ENCODE measurements at places on chromosomes 2 and 18.

DNA sequence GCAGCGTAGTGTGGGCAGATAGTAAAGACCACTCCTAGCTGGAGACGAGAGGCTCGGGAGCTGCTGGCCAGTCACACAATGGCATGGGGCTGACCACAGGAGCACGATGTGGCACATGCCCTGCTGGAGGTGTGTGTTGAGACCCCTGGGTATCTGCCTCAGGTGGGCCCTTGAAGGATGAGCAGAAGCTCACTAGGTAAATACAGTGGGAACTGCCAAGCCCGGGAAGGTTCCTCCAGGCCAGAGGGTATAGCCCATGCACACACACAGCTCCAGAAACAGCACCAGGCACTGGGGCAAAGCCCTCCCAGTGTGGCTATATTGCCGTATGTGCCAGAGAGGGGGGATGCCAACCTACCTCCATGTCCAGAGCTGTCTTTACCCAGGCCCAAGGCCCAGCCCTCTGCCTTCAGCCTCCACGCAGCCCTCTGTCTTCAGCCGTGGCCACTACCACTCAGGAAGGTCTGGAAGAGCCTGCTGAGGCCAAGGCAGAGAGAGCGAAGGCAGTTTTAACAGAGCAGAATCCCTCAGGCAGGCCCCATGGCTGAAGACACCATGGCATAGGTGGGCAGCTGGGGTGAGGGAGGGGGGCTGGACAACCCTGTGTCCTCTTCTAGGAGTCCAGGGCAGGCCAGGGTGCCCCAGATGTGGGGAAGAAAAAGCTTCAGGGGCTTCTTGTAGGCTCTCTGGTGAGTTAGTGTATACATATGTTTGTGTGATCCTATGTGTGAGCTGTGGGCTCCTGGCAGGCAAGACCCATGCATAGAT is 7.0 kb upstream of the ARID5A start:
- DNase-seq, result no peak

GRCh38 chr2:65835975-65836549 is 403.7 kb upstream of the SPRED2 start:
- DNase-seq, result no peak

- DNase-seq, result no peak
Observed at GRCh38 chr2:206211657-206212255, 52.1 kb downstream of the EEF1B2 start.

- DNase-seq, result no peak
Observed at GRCh38 chr2:161434118-161434517, 18.0 kb downstream of the TBR1 start.

GRCh38 chr18:76259711-76260110 is 235.3 kb downstream of the ZNF516 start:
- DNase-seq, result no peak

- no peak for DNase-seq
Observed at GRCh38 chr18:10381951-10382350, 72.5 kb upstream of the APCDD1 start.

DNA sequence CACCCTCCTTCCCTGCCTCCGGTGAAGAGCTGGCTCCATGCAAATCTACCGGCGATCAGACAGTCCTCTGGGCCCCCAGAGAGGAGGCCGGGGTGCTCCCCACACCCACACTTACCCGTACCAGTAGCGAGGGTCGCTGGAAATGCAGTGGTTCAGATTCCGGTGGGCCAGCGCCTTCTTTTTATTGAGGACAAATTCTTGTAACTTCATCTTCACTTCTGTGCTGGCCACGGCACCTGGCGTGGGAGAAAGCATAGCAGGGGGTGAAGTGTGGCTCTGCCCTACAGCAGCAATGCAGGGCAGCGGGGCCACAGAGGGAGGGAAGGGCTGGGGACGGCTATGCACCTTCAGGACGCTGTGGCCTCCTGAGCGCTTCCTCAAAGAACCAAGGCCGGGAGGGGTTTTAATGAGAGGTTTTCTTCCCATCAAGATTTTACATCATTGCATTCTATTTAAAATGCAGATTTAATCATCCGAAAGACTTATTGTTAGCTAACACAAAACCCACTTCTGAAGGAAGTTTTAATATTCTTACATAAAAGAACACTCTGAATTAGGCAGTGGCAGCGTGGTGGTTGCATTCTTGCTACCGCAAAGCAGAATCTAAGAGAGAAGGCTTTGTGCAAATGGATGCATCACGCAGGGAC is 237.0 kb downstream of the HDAC4 start:
- peak; percentile 4 for DNase-seq

- DNase-seq, result no peak
Observed at GRCh38 chr2:130252880-130253645, 54.8 kb upstream of the TUBA3E start.

DNA sequence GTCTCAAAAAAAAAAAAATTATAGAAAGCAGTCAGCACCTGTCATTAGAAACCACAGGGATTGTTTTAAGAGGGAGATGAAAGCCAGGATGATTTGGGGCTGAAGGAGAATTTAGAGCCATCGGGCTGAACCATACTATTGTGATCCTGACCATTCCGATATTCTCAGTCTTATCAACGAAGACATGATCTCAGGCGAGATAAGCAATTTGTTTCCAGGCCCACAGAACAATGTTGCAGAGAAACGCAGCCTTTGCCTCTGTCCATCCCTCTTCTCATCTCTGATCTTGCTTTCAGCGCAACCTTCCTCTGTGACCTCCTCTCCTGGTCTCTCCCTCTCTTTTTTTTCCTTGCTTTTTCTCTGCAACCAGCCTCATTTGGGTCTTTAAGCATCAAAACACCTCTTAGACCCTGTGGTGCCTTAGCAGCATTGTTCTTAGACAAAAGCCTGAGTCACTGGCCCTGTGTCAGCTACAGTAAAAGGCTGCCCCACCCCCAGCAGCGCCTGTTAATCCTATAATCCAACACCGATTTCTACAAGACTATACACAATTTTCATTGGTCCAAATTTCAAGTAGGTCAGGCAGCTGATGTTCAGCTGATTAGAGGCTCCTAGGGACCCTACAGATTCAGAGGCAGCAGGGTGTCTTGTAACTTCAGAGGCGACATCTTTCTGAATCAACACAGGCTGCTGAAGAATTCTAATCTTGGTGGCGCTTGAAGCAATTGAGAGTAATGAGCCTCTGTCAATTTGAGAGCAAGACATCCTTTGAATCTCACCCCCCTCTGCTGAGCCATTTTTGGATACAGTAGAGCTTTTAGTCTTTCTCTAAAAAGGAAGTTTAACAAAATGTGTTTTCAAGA is 206.0 kb downstream of the NCK2 start:
- no peak for DNase-seq

- DNase-seq, result no peak
Observed at GRCh38 chr2:7022492-7023385, 105.5 kb downstream of the RNF144A start.

DNA sequence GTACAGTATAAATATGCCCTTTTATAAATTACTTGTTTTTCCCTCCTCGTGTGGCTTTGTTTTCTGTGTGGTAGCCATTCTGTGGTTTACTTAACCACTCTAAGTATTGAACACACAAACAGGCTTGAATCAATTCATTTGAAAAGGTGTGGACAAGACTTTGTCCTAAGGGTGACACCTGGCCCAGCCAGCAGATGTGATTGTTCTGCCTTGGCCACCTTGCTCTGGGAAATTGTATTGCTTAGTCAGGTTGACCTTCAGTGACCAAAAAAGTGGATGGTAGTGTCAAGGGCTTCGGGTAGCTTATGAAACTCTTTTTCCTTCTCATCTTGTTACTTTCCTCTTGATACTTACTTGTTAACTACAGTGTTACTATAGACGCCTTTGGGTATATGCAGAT is 61.9 kb downstream of the DGKD start:
- DNase-seq, result no peak

- DNase-seq, result no peak
Observed at GRCh38 chr2:191721331-191721730, 43.4 kb downstream of the NABP1 start.

DNA sequence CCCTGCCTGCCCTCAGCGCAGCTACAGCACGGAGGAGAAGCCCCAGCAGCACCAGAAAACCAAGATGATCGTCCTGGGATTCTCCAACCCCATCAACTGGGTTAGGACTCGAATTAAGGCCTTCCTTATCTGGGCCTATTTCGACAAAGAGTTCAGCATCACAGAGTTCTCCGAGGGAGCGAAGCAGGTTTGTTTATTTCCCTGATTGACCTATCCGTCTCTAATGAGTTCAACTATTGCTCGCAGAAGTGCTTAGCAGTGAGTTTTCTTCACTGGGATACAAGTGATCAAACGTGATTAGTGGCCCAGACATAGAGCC is 639 bp downstream of the MAIP1 start:
- DNase-seq, result no peak

- no peak for DNase-seq
Observed at GRCh38 chr2:70615222-70615621, 61.6 kb upstream of the TGFA start.

DNA sequence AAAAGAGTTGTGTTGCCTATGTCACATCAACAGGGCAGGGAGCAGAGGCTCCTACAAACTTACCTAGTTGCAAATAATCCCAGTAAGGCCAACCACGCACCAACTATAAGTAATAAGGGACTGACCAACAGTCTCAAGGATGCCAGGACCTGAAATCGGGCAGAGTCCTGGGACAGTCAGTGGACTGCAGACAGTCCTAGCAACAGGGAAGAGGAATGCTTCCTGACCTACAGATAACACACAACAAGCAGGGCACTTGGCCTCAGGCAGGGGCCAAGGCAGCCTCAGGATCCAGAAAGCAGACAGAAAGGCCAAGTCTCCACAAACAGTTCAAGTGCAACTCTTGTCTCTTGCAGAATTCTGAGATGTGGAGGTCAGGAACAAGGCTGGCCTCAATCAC is 56.2 kb downstream of the GALNT14 start:
- no peak for DNase-seq

DNA sequence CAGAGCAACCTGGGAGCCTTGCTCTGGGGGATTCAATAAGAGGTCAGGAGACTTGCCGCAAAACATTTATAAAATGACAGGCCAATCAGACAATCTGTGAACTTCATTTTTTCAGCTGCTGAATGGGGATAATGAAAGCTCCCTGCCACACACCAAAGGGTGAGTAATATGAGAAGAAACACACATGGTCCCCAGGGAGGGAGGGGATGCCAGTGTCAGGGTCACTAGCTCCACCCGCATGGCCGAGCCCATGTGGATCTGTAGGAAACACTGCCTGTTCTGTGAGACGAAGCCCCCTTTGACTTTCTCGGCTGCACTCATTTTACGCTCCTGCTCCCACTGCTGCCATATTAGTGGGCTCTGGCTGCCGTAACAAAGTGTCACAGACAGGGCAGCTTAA is 521.0 kb upstream of the RAB6C start:
- DNase-seq, result no peak

- DNase-seq, result no peak
Observed at GRCh38 chr18:49151482-49151881, 200.7 kb upstream of the SMAD7 start.

DNA sequence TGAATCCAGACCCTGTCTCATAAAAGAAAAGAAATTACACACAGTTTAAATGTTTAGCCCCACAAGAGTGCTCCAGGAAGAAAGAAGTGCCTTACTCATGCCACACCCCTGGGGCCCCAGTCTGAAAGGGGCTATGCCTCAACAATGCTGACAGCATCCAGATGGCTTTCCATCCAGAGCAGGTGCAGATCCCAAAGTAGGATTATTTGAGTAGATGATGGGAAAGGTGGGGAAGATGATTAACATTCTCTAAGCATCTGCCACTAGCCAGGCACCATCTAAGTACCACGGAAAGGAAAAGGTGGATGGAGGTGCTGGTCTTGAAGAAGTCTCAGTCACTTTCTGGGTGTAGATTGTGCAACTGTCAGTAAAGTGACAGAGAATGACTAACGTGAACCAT is 16.3 kb downstream of the DPYSL5 start:
- DNase-seq, result no peak

DNA sequence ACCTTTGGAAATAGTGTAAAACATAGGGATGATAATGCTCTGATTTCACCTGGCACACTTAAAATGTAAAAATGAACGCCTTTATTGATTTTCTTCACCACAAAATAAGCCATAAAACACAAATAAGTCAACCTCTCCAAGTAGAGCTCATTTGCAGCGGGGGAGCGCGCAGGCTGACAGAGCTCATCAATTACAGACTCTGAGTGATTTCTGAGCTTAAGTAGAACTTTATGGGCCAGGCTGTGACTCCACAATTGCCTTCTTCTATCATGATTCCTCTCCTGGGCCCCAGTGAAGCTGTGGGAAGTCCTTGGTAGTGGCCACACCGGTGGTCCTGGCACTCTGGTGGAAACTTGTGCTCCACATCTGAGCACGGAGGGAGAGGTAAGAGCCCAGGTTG is 789.0 kb upstream of the RAB6C start:
- no peak for DNase-seq

DNA sequence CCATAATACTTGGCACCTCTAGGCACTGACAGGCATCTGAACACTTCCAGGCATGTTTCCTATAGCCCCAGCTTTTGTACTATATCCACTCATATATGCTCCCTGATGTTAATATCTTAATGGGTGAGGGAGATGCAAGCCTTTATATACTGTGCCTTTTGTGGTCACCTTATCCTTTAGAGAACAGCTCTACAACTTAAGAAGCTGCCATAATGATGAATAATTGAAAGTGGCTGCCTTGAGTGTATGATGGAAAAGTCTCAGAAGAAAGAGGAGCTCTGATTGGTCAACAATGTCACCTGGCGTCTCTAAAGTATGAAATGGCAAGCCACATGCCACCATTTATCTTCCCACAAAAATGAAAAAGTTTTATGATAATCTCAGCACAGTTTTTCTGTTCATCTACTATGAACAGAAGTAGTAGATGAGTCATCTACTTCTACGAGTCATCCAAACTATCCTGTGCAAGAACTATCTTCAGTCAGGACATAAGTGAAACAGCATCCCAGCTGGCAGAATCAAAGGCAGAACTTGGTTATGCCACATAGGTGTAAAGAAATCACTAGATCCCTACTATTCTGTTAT is 997.9 kb upstream of the CELF4 start:
- DNase-seq, result no peak

DNA sequence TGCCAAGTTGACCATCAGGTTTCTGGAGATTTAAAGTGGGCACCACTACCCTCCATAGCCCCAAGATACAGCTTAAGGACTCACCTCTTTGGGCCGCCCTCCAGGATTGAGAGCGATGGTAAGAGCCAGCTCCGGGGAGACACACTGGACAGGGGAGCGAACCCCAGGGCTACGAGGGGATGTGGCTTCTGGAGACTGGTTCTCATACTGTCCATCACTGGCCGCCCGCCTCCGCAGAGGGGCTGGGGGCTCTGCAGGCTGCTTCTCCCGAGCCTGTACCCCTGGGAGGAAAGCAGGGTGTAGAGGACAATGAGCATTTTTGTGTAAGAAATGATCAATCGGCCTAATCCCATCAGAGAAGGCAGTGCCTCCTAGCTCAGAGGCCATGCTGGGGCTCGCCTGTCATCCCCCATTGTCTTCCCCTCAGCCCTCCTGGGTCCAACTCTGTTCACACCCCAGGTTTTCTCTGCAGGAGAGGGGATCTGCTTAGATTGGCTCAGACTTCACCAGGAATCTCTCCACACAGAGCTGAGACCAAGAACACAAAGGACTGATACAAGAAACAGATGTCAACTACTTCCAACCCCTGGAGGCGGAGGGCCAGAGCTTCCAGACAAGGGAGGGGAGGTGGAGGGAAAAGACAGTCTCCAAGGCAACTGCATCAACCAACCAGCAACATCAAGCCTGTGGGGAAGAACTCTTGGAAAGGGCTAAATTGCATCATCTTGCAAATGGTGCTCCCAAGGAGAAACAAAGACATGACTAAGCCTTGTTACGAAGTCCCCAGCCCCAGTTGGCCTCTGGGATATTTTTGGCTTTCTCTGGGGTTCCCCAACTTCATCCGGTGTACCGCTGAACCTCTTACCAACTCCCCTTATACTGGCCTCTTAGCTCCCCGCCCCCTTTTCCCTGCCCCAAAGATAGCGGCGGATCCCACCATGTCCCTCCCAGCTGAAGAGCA is 166.6 kb downstream of the TNS1 start:
- DNase-seq, result peak; percentile 80

GRCh38 chr2:151056870-151057269 is 204.8 kb downstream of the RBM43 start:
- no peak for DNase-seq
